SHP77 (cell line): ENCODE measurements at places on chromosomes 4 and X.

DNA sequence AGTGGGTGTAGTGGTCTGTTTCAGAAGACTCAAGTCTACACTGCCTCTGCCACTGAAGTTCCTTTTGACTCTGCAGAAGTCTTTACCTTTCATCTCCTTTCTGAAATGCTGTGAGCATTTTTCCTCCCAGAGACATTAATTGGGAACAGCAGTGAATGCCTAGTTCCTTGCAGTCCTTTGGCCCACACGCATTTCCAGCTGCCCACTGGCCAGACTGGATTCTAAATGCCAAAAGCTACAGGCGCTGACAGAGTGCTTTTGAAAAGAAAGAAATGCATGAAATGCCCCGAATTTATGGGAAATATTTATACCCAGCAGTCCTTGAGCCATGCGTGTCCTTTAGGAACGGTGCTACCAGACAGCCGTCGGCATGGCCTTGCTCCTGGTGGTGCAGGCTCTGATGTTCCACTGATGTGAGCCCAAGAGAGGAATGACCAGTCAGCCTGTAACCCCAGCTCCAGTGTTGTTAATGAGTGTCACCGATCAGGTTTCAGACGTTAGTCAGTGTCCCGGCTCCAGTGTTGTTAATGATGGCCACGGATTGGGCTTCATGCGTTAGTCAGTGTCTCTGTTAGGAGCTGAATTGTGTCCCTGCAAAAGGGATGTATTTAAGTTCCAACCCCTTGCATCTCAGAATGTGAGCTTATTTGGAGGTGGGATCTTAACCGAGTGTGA is 132.6 kb downstream of the TBL1X start:
- DNase-seq, result no peak

DNA sequence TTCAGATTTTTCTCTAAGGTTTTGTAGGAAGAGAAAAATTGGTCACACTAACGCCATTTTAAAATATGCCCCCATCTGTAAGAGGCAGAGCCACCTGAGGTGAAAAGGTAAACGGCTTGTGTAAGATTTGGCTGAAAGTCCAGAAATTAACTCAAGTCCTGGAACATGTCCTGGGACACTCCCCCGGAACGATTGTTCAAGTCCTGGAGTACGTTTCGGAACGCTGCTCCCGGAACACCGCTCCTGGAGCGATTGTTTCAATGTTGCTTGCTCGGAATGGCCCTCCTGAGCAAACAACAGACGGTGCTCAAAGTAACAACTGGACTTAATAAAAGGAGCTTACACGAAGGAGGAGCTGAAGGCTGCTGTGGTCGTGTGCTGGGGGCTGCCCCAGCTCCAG is 796.5 kb upstream of the SLIT2 start:
- peak; percentile 3 for DNase-seq

DNA sequence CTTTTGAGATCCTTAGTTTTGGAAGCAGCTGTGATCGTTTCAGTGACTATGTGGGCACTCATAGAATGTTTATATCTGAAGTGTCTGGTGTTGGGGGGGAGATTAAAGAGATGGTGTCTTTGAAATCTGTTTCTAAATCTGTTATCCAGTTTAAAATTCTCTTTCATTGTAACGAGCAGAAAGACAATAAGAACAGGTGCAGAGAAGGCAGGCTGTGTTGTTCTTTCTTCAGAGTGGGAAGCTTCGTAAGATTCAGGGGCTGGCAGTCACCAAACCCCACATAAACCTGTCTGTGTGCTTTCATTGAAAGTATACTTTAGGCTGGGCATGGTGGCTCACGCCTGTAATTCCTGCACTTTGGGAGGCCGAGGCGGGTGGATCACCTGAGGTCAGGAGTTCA is 16.3 kb upstream of the DHRSX start:
- no peak for DNase-seq

- DNase-seq, result no peak
Measured at GRCh38 chr4:108454227-108454626, 166.1 kb upstream of the RPL34 start.

DNA sequence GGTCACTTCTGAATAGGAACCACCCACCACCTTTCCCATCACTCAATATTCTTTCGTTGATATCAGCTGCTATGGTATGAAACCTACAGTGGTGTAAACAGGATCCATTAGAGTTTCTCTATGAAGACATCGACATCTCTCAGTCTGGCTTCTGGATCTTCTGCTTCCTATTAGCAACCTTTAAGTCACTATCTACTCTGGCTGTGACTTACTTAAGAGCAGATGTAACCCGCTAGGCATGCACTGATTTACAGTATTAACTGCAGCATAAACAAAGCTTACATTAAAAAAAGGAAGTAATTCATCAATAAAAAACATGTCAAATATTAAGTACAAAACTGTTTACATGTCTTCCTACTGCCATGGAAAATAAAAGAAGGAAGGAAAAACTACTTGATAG is 96.4 kb downstream of the ANAPC10 start:
- DNase-seq, result no peak
